M059J (cell line): ENCODE measurements at places on chromosomes 5 and 9. TPM values are rescaled to one million over a fixed set of nuclear protein-coding genes. Genes with fewer than 3 reads are reported as not detected.

The IFNB1 gene
- total RNA-seq: 0.52 TPM in 1 of 2 replicates, not detected in the other

The DCAF12 gene
- total RNA-seq: 32.4 and 39.9 TPM in 2 replicates

The OR1Q1 gene
- not detected in 2 replicates for total RNA-seq

The PTPN3 gene
- total RNA-seq: 7.3 and 9.9 TPM in 2 replicates

The MYOZ3 gene
- total RNA-seq: 0.25 and 0.34 TPM in 2 replicates

The SPATA31C1 gene
- not detected in 2 replicates for total RNA-seq

The PCDHA2 gene
- not detected in 2 replicates for total RNA-seq

The TAF11L5 gene
- not detected in 2 replicates for total RNA-seq

The FAM151B gene
- 1.6 TPM in 1 of 2 replicates, not detected in the other for total RNA-seq

The HSD17B3 gene
- total RNA-seq: 1.9 TPM in 1 of 2 replicates, not detected in the other

The C9orf50 gene
- 0.10 TPM in 1 of 2 replicates, not detected in the other for total RNA-seq

The SLC9A3 gene
- total RNA-seq: 2.9 and 3.0 TPM in 2 replicates

The TLR4 gene
- 12.5 and 16.9 TPM in 2 replicates for total RNA-seq

The PIP5KL1 gene
- 1.6 TPM in 1 of 2 replicates, not detected in the other for total RNA-seq

The FAM13B gene
- total RNA-seq: 9.0 and 13.0 TPM in 2 replicates

The DOLPP1 gene
- 25.7 and 32.4 TPM in 2 replicates for total RNA-seq

The CNTFR gene
- total RNA-seq: 0.05 and 0.07 TPM in 2 replicates

The NEUROG1 gene
- not detected in 2 replicates for total RNA-seq
